ENCODE measurements at places on chromosomes 13 and 19.
A peak's percentile ranks its signal among the peaks of the same experiment; 100 is the strongest.

- DNase-seq: no peak
These were observed 89.0 kb downstream of the CDK8 start for GRCh38 chr13:26342898-26343297.

- DNase-seq: peak; percentile 64
These were observed 816 bp upstream of the PRKD2 start for GRCh38 chr19:46717716-46718143.

DNA sequence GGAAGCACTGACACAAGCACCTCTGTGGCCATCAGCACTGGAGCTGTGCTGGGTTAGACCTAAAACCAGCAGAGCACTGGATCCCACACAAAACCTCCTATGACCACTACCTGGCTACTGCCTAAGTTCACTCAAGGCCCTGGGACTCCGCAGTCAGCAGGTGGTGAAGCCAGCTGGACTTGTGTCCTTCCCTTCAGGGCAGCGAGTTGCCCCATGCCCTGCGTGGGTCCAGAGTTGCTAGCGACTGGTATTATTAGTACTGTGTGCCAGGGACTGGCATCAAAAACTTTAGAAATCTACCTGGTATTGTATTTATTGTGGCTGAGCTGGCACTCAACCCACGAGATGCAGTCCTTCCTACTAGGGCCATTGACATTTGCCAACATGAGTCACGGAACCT is 6.0 kb downstream of the OR10H4 start:
- no peak for DNase-seq

DNA sequence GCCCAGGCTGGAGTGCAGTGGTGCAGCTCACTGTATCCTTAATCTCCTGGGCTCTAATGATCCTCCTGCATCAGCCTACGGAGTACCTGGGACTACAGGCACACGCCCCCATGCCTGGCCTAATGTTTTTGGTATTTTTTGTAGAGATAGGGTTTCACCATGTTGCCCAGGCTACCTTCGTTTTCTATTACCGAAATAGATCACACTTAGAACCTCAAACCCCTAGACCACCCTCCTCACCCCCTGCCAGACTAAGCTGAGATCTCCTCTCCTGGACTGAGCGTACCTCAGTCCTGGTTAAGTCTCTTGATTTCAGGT is 391 bp downstream of the KLF1 start:
- no peak for DNase-seq

DNA sequence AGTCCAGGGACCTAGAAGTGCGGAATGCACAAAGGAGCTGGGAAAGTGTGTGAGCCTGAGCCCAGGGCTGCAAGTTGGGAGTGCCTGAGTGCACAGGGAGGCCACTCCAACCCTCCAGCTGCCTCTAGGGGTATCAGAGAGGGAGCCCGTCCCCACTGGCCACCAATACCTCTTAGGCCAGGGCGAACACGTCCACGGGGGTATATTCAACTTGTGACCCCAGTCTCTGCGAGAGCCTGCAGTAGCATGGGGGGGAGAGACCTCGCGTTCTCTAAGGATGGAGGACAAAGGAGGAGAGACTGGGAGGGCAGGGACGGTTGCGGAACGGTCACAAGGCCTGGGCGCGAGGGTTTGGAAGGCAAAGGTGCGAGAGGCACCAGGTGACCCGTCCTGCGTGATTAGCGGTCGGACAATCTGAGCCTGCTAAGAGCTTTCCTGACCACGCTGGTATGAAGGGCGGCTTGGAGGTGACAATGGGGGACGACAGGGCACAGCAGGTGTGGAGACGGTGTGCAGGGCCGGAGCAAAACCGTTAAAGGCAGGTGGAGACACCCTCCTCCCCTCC is 676 bp downstream of the CD320 start:
- no peak for DNase-seq

DNA sequence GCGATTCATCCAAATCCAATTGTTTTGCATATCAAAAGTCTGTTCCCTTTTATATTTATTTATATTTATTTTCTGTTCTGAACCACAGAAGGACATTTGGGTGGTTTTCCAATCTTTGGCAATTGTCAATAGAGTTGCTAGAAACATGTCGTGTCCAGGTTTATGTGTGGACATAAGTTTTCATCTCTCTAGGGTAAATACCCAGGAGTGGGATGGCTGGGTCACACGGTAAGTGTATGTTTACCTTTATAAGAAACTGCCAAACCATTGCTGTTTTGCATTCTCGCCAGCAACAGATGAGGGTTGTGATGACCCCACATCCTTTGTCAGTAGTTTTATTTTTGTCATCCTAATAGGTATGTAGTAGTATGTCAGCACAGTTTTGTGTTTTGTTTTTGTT is 12.5 kb downstream of the AP1M1 start:
- no peak for DNase-seq

- no peak for DNase-seq
These were observed 416.4 kb downstream of the TSHZ3 start for GRCh38 chr19:30932854-30933253.

- no peak for DNase-seq
These were observed 16.4 kb upstream of the EMP3 start for GRCh38 chr19:48308631-48309586.

DNA sequence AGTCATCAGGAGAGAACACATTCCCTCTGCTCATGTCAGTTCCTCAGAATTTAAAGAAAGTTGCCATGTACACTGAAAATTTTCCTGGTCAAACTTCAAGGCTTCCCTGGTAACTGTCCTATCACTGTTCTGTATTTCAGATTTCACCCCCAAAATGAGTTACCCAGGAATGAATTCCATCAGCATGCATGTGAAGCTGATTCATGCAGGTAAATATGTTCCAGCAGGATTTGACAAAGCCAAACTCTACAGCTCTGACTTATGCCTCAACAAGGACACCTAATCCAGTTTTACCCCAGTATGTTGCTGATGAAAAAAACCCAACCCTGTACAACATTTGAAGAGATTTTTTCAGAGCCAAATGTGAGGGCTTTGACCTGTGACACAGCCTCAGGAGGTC is 21.5 kb downstream of the LIG4 start:
- no peak for DNase-seq

DNA sequence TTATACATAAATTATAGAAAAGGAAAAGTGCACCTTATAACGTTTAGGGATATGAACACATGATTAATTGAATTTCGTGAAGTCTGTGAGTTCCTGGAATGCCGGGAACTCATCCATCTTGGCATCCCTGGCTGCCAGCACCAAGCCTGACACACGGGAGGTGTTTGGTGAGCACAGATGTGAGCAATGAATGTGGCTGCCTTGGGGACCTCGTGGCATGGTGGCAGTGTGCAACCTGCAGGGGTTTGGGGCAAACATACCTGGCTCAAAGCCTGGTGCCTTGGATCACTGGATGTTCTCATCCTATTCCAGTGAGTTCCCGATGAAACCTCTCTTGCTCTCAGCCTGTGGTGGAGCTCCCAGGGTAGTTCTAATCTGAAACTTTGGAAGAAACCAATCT is 10.4 kb upstream of the MAP2K2 start:
- DNase-seq: no peak

DNA sequence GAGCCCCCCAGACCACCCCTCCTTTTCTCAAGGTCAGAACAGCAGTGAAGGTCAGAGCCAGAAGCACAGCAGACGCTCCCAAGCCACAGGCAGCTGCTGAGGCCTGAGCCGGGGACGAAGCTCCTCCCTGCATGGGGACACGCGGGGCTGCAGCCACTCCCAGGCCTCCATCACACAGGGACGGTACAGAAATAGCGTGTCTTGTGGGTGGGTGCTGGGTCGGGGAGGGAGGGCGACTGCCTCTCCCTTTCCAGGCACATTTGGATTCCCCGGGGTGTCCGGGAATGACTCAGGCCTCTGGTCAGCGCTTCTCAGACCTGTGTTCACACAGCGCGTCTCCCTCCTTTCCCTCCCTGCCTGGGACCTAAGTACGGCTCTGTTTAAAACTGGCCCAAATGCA is 33.2 kb downstream of the RASA3 start:
- DNase-seq: no peak

GRCh38 chr19:11832253-11832912 is 16.1 kb upstream of the ZNF439 start:
- no peak for DNase-seq

DNA sequence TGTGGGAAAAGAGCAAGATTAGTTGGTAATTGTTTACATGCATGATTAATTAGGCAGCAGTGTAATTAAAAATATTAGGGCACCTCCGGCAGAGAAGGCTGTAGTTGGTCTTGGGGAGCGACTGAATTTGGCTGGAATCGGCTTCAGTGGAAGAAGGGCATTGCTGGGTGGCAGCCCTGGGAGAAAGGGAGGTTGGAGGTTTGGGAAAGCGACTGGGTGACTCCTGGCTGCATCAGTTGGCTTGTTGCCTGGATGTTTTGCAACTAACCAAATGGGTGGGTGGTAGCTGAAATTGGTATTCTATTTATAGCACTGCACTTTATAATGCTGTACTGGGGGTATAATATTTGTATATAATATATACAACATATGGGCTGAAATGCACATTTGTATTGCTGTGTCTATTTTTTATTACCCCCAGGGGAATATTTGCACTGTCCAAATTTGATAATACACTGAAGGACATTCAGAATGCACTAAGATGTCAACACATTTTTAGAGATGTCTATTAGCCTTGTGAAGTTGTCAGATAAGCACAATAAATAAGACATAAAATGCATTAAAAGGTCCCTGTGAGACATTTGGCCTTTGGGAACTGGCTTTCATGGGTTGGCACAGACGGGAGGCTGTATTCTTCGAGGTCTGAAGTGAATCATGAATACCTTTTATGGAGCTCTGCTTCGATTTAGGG is 1.7 kb downstream of the B3GLCT start:
- no peak for DNase-seq

- no peak for DNase-seq
These were observed 20.8 kb downstream of the RASA3 start for GRCh38 chr13:114111577-114111976.

DNA sequence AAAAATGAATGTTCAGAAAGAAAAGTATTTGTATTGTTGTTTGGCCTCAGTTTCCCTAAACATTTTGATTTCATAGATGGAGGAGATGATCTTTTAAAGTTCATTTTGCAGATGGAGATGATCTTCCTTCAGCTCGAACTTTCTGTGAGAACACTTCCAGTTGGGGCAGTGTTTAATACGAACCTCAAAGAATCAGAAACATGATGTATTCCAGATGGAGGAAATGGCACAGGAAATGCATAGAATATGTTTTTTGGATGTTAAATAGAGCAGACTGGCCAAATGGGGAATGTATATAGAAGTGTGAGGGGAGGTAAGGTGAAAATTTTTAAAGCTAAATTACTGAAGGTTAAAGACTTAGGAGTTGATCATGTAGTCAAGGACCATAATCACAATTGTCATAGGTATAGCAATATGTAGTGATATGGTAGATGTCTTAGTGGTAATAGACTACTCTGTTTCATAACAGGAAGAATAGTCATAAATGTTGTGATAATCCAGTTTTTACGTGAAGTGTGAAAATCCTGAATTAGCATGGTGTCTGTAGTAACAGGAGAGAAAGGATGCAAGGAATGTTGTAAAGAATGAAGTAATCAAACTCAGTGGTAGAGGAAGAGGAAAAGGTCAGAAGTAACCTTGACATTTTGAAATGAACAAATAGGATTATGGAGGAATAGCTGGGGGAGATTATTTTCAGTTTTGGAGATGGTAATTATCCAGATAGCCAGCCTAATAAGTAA is 5.1 kb downstream of the RAP2A start:
- no peak for DNase-seq

DNA sequence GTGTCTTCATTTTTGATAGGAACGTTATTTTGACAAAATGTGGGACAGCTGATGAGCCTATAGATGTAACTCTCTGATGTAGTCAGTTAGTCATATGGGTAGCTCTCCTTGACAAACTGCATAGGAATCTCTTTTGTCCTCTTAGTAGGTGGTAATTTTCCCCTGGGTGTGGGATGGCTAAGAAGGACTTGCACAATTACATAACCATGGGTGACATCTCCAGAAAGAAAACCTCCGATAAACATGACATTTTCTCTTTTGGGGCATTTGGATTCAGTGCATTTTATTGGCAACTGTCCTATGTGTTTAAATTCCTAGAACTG is 41.8 kb downstream of the IGFL3 start:
- DNase-seq: no peak

GRCh38 chr13:46267166-46267565 is 55.4 kb downstream of the LRRC63 start:
- DNase-seq: no peak

DNA sequence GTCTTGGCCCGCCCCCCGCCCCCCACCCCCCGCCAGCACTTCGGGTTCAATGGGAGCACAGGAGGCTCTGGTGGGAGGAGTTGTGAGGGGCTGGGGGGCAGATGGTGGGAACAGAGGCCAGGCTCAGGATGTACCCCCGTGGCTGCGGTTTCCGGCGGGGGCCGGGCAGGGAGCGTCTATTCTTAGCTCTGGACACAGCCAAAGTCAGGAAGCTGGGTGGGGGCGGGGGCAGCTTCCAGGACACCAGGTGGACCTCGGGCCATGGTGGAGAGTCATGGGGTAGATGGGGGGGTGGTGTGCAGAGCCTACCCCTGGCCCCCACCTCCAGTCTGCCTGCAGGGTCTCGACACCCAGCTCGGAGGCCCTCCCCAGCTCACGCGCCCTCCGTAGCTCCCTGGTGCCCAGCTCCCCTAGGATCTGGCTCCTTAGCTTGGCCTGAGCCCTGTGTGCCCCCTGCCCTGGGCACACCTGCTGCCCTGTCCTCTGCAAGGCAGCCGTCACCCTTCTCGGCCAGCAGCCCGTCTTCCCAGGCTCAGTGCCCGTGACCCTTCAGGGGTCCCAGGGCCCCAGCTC is 2.2 kb upstream of the TBXA2R start:
- no peak for DNase-seq

DNA sequence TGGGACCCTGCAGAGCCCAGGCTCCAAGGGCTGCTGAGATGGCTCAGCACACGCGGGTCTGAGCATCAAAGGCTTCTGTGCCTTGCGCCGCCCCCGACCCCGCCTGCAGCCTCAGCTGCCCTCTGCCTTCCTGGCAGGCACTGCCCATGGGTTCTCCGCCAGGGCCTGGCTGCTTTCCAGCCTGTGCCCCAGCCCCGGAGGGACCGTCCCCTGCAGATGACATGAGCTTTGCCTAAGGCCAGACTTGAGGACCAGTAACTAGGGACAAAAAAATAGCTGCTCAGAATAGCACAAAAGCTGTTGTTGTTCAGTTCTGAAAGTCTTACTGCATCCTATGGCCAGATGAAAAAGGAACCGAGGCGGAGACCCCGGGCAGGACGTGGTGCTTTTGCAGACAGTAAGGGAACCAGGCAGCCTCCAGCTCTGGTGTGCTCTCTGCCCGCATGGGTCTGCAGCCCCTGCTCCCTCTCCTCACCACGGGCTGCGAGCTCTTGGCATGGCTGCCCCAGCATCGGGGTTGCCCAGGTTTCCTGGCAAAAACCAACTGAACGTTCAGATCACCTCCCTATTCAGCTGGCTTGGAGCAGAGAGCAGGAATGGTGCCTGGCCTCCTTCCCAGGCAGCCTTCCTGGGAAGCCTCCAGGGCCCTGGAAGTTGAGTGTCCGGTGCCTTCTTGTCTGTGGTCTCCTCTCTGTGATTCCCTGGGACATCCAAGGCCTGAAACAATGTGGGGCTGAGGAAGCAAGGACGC is 12.5 kb upstream of the CFAP97D2 start:
- no peak for DNase-seq

All from liver (tissue), 10 donors.